ENCODE measurements at places on chromosomes 1 and 21.

- no peak for DNase-seq
These were observed 288.7 kb upstream of the USP25 start for GRCh38 chr21:15441060-15441493.

DNA sequence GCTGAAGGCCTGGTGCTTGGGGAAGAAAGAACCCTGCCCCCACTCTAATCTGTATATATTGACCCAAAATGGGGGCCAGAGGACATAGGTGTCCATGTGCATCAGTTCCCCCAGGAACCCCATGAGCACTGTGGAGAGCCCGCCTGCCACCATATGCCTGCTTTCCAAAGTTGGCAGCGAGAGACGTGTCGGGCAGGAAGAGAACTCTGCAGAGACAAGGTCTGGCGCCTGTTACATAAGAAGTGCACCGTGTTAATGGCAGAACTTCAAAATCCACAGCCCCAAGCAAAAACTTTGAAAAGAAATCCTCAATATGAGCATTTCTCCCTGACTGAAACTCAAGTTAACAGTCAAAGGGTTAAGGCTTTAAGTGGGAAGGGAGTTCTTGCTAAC is 8.0 kb downstream of the CTNNBIP1 start:
- DNase-seq: no peak

DNA sequence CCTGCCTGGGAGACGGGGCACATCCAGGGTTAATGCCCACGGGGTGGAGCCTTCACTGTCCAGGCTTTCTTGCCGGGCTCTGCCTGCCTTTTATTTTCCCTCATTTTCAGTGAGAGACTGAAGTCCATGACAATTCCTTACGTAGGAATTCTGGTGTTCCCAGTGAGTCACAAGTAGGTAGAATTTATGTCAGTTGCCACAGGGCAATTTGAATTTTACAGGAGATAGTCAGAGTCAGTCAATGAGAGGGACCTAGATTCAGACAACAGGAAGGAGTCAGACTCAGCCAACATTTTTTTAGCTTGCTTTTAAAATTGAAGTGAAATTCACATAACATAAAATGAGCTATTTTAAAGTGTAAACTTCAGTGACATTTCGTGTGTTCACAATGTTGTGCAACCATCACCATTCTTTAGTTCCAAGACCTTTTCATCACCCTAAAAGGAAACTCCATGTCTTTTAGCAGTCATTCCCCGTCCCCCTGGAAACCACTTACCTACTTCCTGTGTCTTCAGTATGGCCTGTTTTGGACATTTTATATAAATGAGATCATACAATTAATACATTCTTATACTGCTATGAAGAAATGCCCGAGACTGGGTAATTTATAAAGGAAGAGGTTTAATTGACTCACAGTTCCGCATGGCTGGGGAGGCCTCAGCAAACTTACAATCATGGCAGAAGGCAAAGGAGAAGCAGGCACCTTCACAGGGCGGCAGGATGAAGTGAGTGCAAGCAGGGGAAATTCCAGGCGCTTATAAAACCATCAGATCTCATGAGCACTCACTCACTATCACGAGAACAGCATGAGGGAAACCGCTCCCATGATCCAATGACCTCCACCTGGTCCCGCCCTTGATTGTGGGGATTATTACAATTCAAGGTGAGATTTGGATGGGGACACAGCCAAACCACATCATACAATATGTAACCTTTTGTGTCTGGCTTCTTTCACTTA is 14.6 kb downstream of the AJAP1 start:
- no peak for DNase-seq

- no peak for DNase-seq
These were observed 51.4 kb downstream of the CDC7 start for GRCh38 chr1:91552091-91552490.

GRCh38 chr1:18328803-18329202 is 151.9 kb upstream of the KLHDC7A start:
- no peak for DNase-seq

DNA sequence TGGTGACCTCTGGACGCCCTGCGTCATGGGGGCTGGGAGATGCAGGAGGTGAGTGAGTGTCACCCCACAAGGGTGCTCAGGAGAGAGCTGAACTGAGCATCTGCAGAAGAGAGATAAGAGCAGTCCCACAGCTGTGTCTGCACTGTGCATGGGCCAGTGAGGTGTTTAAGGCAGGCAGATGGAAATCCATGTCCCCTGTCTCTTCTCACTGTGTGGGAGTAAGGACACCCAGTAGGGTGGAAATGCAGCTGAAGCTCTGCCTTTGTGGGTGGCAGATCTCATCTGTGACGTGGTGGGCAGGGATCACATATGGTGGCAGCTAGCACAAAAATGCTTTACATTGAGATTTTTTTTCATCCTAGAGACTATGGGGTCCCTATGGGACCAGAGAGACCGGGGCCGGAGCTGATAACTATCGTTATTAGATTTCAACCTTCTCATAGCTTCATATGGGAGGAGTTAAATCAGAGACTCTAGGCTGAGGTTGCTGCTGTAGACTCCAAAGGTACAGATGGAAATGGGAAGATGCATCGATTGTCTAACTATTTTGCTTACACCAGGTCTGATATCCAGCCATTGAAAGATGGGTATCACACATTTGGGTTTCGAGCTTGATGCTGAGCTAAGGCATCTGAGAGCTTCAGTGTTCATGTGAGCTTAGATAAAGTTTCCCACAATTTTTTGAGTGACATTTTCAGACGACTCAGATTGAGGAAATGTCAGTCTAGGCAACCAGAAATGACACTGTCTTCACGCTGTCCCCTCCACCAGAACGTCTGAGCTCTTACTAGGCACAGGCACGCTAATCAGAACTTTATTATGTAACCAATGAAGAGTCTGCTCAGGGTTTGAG is 65.3 kb upstream of the PSEN2 start:
- DNase-seq: no peak

DNA sequence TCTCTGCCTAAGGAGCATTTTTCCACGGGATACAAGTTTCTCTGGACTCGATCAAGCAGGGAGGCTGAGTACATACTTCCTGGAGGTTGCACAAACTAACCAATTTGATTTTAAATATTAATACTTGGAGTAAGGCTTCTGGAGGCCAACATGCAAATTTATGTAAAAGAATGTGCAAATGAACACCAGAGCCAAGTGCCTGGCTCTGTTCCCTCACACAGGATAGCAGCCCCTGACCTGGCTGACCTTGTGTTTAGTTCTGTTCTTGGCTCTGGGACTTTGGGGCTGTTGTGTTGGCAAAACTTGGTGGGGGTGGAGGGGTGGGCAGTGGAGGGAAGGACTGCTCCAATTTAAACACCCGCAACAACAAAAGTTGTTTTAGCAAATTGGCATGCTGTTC is 34.2 kb downstream of the CNIH3 start:
- DNase-seq: no peak

DNA sequence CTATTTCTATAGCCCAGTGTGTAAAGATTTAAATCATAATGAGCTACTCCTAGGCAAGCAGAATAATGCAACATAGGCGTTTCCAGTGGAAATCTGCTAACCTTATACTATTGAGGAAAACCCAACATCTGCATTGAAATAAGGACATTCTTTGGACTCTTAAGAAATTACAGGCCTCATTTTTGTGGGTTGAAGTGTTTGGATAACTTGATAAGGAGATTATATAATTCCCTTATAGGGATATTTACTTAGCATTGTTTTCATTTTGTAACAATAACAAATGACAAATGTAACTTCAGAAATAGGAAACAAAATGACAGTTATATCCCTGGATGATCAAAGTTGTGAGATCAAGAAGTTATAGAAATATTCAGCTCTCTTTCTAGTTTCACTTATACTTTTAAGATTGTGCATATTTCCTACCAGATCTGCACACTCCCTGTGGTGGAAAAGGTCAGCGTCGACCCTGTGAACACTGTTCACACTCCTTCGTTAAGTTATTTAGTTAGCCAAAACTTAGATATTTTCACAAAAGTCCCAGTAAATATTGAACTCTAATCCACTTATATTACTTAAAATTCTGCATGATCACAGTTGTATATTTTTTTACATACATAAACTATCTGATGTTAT is 284.4 kb upstream of the C1orf105 start:
- no peak for DNase-seq

GRCh38 chr21:34811368-34811767 is 142.6 kb downstream of the CLIC6 start:
- no peak for DNase-seq

DNA sequence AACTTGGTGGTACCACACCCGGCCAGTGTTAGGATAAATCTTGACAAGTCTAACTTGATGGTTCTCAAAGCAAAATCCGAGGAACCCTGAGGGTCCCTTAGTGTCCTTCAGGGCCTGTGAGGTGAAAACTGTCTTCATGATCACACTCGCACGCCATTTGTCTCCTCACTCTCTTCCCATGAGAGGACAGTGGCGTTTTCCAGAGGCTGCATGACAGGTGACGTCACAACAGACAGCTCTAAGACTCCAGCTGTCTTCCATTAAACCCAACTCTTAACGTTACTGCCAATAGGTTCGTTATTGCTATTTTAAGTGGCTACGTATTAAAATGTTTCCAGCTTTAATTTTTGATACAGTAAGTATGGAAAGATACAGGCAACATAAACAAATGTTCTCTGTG is 13.8 kb downstream of the CFAP74 start:
- no peak for DNase-seq

- peak; percentile 81 for DNase-seq
These were observed 30.3 kb upstream of the ANGPTL7 start for GRCh38 chr1:11158720-11159321.

- DNase-seq: no peak
These were observed 45.2 kb upstream of the FMO2 start for GRCh38 chr1:171139890-171140289.

GRCh38 chr21:17585875-17586450 is 26.7 kb downstream of the BTG3 start:
- peak; percentile 38 for DNase-seq

DNA sequence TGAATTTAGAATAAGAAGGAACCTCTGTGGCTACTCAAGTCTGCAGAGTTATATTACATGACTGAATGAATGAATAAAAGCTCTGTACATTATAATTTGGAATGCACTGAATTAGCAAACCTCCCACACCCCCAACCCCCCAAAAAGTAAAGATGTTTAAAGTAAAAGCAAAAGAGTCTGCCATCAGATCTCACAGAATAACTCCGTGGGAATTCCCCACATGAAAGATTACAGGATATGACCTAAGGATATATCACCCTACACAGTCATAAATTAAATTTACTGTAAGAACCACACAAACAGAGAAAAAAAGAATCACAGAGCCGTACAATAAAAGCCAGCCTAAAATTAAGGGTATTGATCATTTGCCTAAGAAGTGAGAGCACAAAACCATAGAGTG is 587.3 kb downstream of the PTPRC start:
- DNase-seq: no peak

- no peak for DNase-seq
These were observed 21.3 kb upstream of the ASB17 start for GRCh38 chr1:75953461-75953860.

GRCh38 chr1:188782220-188782841 is 1695.3 kb downstream of the BRINP3 start:
- DNase-seq: peak; percentile 46

GRCh38 chr1:241895013-241895412 is 47.0 kb downstream of the EXO1 start:
- peak; percentile 92 for DNase-seq

- DNase-seq: no peak
These were observed 6.5 kb downstream of the DENND2D start for GRCh38 chr1:111193712-111194480.

GRCh38 chr1:232627645-232628334 is 2.1 kb downstream of the SIPA1L2 start:
- DNase-seq: no peak

DNA sequence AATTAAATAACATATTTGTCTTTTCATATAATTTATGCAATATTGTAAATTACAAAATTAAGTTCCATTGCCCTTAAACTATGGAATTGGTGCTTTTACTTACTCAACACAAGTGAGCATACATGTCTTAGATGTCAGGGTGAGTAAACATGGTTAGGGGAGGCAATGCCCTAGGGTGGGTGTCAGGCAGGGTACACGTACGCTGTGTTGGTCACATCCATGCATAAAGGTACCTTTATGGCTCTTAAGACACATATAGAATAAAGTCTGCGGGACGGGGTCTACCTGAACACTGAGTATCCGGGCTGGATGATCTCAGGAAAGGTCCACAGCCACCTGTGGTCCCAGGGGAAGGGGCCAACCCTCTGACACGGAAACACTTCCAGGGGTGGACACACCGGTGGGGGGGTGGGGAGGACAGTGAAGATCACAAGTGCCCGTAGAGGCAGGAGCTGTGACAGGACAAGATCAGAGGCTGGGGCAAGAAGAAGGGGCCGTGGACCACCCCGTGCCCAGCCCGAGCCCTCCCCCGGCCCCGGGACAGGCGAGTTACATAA is 720 bp downstream of the LIN9 start:
- DNase-seq: no peak

DNA sequence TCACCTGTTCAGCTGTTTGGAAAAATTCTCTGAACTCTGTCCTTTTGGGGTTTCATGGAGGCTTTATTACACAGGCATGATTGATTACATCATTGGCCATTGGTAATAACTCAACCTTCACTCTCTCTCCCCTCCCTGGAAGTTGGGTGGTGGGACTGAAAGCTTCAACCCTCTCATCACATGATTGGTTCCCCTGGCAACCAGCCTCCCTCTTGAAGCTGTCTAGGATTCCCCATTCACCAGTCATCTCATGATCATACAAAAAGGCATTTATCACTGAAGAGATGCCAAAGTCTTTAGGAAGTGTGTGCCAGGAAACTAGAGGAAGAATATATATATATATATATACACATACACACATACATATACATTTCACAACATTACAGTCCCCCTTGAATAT is 228.5 kb downstream of the ZNF326 start:
- no peak for DNase-seq

GRCh38 chr1:54668567-54668966 is 27.0 kb downstream of the MROH7 start:
- no peak for DNase-seq

DNA sequence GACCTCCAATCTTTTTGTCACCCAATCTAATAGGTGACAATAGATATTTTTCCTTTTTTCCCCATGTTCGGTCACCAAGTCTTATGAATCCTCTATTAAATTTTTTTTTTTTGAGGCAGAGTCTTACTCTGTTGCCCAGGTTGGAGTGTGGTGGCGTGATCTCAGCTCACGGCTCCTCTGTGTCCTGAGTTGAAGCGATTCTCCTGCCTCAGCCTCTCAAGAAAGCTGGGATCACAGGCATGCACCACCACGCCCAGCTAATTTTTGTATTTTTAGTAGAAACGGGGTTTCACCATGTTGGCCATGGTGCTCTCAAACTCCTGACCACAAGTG is 42.5 kb upstream of the MTF1 start:
- no peak for DNase-seq

GRCh38 chr1:66282891-66283621 is 250.9 kb upstream of the SGIP1 start:
- no peak for DNase-seq

DNA sequence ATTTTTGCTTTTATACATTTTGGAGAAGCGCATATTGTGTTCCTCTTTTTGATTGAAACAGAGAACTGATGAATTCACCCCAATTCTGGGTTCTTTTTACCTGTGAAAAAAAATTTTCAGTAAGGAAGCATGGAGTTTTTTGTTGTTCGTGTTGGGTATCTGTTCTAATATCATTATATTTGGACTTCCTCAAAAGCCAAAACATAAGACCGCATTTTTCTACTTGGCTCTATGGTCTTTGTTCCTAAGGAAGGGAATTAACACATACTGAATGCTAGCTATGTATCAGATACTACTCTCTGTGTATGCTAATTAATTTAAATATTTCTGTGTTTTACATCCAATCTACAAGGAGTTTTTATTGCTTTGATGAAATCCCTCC is 12.9 kb downstream of the EPB41 start:
- DNase-seq: no peak
